ENCODE measurements at places on chromosomes 3 and 15.

DNA sequence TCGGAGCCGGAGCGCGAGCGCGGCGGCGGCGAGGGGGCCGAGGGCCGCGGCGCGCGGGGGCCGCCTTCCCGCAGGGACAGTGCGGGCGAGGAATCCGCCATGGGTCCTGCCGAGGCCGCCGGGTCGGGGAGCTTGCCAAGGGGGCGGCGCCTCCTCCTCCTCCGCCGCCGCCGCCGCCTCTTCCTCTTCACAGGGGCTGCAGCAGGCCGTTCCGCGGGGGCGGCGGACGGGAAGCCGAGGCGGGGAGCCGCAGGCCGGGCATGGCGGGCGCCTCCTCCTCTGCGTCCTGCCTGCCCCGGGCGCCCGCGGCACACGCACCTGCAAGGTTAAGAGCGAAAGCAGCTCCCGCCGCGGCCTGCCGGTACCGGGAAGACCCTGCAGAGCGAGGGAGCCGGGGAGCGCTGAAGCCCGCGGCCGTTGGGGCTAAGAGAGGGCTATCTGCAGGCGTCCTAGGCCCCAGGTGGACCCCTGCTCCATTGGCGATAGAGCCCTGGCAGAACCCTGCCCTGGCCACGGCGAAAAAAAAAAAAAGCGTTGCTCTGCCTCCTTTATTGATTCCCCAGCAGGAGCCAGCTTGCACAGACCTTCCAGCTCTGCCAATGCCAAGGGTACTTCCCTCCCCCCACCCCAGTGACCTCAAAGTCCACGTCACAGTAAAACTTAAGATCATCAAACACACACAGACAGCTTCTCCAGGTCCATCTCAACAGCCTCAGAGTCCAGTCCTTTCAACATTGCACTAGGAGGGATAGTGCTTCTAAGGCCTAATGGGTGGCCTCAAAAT lies at the start of gene LYSMD2:
Gene LYSMD2 (minus strand): TSS at position 134 of the 784 bp plus-strand sequence. CDS start 33 bp downstream, at position 101.
- peak; percentile 69 for DNase-seq

- no peak for DNase-seq
These were observed 254.2 kb downstream of the ZBTB20 start for GRCh38 chr3:114892880-114893279.

GRCh38 chr15:44298878-44299277 lies 10.4 kb downstream of the GOLM2 start:
- DNase-seq, result no peak

DNA sequence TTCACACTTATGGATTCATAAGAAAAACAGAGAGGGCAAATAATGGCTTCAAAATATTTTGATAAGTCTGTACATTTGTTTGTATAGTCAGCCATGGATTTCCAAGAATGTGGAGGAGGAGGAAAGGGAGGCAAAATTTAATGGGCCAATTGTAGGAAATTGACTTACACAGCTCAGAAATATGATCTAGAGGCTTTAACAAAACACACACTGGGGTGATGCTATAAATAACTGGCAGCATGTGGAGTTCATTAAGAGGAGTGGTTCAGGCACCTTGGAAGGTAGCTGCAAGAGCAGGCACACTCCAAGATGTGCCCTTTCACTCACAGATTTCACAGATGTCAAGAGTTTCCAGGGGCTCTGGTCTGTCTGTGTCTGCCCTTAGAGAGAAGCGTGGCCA lies 193.4 kb upstream of the RASGRP1 start:
- DNase-seq, result no peak

DNA sequence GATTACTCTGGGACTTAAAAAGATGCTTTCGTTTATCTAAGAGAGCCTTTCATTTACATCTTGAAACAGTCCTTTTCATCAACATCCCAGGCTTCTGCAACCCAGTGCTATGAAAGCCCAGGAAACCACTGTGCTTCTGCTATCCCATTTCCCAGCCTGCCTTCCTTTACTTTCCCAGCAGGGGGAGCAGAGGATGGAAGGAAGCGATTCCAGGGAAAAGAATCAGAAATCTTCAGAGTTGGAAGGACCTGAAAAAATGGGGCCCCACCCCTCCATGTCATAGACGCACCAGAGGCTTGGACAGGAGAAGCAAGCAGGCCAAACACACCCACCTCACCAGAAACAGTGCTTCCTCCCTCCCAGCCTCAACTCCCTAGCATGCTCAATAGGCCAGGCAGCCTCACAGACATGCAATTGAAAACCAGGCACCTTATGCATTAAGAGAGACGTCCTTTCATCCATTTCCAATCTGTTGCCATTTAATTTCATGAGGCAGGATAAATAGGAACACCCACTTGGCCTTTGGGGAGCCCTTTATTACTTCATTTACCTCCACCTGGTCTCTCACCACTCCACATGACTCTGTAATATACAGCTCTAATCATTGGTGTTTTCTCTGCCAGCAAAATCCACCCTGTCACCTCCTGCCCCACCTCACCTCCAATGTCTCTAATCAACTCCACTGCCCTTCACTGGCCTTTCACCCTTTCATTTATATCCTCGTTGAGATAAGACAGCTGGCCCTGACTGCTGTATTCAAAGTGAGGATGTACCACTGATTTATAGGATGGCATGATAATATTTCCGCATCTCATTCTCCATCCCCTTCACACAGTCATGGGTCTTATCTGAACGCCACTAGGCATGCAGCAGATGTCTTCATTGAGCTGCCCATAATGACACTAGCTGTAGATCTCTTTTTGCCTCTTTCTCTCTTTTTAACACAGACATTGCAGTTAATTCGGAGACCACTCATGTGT lies 583.9 kb downstream of the NTRK3 start:
- DNase-seq, result no peak

DNA sequence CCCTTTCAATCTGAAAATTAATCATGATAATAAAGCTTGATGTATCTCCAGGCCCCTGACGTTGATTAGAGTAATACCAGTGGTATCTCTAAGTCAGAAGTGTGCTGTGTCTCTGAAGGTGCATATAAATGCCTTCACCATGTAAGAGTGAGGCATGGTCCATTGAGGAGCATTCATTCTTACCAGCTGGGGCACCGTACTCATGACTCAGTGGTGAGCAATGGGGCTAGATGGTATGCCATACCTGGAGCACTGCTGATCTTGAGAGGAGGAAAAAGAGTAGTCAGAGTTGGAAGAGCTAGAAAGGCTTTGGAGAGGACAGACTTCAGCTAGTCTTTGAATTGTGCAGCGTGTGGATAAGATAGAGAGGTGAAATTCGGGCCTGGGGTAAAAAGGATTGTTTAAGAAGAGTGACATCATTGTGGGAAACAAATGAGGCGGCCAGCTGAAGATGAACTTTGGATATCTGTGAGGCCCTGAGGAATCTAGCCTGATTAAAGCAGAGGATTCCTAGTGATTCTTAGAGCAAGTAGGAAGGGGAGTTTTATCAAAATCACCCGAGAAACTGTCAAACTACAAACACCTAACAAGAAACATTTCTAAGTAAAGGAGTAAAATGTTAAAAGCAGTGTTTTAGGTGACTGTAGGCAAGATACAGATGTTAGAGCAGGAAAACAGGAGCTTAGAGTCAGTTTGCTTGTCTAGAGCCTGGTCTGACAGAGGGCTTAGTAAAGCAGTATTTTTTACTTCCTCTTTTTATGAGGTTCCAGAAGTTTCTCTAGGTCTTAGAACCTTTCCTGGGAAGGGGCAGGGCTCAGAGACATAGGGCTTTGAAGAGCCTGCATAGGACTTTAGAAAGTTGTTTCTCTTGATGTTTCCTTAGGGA lies 13.6 kb downstream of the TMOD3 start:
- DNase-seq, result no peak

GRCh38 chr15:53590380-53590779 lies 169.1 kb downstream of the WDR72 start:
- DNase-seq, result no peak

- DNase-seq, result no peak
These were observed 114.5 kb downstream of the EPHA3 start for GRCh38 chr3:89221924-89222323.

- no peak for DNase-seq
These were observed 95.9 kb upstream of the PRR20G start for GRCh38 chr3:127383656-127384179.

DNA sequence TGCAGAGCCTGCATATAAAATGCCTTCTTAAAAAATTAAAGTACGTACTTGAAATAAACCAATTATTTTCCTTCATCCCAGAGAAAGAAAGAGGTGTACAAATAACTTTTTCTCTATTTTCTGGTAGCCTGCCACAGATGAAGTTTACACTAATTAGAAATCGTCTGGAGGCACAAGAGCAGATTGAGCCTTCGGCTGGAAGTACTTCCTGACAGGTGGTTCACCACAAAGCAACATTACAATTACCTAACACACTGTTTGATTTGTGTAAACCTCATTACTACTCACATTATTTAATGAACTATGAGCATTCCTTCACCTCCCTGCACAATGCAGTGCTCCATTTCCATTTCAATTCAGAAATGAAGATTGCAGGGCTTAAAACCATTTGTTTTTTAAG lies 856.1 kb downstream of the SI start:
- no peak for DNase-seq

- no peak for DNase-seq
These were observed 20.9 kb downstream of the SNRK start for GRCh38 chr3:43307226-43307625.

DNA sequence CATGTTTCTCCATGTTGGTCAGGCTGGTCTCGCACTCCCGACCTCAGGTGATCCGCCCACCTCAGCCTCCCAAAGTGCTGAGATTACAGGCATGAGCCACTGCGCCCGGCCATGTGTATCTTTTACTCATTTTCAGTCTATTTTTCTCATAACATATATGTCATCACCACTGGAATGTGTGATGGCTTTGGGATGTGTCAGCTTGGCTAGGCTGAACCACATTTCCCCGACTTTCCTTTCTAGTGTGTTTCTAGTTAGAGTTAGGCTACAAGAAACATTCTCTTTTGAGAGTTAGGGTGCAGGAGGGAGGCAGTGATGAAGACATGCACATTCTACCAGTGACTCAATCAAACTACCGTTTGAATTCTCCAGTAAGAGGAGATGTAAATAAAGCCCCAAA lies 444.9 kb upstream of the THBS1 start:
- no peak for DNase-seq

DNA sequence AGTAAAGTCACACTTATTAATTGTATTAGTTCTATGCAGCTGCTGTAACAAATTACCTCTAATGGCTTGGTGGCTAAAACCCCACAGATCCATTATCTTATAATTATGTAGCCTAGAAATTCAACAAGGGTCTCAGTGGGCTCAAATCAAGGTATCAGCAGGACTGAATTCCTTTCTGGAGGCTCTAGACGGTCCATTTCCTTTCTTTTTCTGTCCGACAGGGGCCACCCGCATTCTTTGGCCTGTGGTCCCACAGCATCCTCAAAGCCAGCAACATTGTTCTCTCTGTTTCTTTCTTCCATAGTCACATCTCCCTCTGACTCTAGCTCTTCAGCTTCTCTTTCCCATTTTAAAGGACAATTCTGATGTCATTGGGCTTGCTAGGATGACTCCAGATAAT lies 276.3 kb upstream of the ZNF717 start:
- no peak for DNase-seq

- DNase-seq, result no peak
These were observed 47.1 kb downstream of the PDIA5 start for GRCh38 chr3:123113889-123114450.

DNA sequence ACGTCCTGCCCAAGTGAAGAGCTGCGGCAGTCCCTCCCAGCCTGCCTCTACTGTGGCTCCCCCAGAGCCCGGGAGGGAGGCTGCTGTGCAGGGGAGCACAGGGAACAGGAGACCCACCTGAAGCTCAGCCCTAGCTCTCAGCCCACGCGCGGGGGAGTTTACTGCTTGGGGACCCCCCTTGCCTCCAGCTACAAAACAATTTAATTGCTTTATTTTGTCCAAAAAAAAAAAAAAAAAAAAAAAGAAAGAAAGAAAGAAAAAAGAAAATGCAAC lies 78.1 kb downstream of the CLDN11 start:
- no peak for DNase-seq

DNA sequence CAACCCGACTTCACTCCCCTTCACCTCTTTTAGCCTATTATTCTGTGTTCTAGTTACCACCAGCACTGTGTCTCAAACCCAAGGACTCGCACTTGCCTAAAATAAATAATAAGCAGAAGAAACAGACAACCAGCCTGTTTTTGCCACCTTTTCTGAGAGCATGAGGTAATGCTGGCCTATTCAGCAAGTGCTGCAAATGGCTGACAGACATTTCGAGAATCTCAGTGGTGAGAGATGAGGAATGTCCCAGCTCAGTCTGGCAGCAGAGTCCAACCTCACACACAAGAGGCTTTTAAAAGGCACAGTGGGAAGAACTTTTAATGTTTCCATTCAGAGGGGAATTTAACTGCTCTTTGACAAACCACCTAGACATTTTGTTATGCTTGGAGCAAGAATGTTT lies 143.3 kb upstream of the GMNC start:
- DNase-seq, result no peak

GRCh38 chr3:128279601-128279880 lies 126.3 kb downstream of the EEFSEC start:
- DNase-seq, result no peak

DNA sequence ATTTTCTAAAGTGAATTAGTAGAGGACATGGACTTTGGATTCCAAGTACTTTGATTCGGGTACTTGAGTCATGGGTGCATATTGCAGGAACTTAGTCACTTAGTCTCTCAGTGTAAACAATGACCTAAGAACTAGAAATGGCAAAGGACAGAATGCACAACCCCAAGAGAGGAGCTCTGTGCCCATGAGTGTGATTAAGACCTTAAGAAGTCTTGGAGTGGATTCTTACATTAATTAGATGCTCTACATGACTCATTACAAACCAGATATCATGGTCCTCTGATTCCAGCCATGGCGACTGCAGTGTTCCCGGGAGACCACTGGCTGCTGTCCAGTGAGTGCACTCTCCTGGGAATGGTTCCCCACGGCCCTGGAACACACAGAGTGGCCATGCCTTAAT lies 251.5 kb downstream of the GABRG3 start:
- no peak for DNase-seq

DNA sequence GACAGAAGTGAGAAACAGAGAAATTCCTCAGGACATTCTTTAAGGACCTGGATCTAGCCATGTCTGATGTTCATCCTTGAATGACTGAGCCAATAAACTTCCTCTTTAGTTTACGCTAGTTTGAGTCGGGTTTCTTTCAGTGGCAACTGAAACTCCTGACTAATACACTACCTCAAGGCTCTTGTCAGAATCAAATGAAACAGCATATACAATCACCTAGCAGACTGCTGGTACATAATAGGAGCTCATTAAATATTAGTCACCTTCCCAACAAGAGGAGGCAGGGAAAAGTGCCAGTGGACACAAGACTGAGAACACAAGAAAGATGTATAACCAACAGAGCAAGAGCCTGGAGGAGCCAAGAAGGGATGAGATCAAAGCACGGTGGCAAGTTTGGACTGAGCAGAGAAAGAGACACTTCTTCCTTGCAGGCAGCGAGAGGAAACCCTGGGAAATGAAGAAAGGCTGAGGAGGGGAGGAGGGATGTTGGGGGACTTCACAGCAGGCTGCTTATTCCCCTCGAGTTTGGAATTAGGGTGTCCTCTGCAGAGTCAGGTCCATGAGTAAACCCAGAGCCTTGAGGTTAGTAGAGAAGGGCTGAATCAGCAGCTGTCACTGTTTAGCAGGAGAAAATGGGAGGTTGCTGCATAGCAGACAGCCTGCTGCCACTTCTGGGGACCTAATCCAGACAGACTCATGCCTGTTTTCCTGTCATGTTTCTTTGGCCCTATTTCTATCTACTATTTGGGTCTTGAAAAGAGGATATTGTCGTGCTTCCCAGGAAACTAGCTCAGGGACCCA lies 73.3 kb downstream of the MRPL46 start:
- no peak for DNase-seq

Data from activated T-cell treated with anti-CD3 and anti-CD28 coated beads, Interleukin-2, amount 50 U/mL, for 48 hours (primary cell).